Activated CD4-positive, alpha-beta T cell treated with anti-CD3 and anti-CD28 coated beads, Interleukin-10, Interleukin-2, amounts not matched to agents 100 ng/mL and 50 ng/mL, durations not matched to agents 16 hours and 8 hours (primary cell): ENCODE measurements at places on chromosomes 4 and X.

DNA sequence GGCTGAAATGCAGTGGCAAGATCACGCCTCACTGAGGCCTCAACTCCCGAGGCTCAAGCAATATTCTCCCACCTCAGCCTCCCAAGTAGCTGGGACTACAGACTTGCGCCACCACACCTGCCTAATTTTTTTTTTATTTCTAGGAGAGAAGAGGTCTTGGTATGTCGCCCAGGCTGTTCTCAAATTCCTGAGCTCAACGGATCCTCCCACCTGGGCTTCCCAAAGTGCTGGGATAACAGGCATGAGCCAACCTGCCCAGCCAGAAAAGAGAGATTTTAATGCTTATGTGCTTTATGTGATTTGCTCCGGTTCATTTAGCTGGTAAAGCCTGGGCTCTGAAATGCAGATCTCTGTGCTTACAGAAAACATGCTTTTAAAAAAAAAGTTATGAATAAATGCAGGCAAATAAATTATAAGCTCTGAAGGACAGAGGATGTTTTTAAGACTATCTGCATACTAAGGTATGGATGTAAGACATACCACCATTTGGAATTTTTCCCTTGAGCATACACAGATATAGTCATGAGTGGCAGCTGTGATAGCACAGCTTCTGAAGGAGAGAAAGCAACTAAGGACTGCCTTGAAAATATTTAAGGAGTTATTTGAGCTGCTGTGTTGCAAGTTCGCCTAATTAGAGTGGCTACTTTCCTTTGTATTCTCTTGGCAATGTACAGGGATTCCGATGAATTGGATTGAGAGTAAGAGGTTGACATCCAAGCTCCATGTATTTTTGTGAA, 13.8 kb downstream of the GUCY1B1 start:
- no peak for DNase-seq

- peak; percentile 19 for DNase-seq
These were observed 26.9 kb downstream of the HOPX start for GRCh38 chr4:56654238-56654632.

DNA sequence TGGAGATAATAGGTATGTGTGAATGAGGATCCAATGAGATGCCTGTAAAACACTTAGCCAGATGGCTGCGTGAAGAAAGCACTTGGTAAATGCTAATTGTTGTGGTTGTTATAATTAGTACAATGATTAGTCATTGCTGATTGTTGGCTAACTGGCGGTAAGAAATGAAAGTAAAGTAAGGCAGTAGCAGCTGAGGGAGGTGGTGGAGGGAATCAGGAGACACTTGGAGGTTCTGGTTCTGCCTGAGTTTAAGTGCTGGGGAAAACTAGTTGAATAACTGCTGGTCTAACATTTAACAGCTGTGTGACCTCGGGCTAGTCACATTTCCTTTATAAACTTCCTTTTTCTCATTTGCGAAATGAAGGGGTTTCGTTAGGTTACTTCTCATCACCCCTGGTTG, 30.9 kb downstream of the CD38 start:
- DNase-seq, result peak; percentile 9

DNA sequence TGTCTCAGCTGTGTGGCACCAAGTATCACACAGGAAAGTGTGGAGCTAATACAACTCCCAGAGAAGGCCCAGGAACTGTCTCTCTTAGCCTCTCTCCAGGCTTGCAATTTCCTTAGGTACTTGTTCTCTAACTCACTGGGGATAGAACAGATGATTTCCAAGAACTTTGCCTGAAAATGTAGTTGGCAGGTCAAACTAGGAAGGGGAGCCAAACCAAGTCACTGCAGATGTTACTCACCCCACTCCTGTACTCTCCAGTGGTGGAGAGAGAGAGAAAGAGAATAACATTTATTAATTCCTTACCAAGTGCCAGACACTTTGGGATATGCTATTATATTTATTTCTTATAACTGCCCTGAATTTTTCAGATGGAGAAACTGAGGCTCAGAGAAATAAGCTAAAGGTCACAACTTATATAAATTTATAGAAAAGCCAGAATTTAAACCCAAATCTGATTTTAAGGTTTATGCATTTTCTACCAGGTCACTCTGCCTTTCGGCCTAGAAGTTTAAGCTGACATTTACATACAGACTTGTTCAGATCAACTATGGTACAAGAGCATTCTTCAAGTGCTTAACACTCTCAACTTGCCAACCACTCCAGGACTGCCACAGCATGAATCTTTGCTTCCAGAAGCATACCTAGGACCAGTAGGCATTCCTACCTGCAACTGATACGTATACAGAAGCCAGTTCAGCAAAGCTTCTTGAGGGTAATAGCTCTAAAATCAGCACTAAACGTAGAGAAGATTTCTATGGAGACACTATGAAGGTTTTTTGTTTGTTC, 248.6 kb upstream of the ETNPPL start:
- DNase-seq, result no peak

DNA sequence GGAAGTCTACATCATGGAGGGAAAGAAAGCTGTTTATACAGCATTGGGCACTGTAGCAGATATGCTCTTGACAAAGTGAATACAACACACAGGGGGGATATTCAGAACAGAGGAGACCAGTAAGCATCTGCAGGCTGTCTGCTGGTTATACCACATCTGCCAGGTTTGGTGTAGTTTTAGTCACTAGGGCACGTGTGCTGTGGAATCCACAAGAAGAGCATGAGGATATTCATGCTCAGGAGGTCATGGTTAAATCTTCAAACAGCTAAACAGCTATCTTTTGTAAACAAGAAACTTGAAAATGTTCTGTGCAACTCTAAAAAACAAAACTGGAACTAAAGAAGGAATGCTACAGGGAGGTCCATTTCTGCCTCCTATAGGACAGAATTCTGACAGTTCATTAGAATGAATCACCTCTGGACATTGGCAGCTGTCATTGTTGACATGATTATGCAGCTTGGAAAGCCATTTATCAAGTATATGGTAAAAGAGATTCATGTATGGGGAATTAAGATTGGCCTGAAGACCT, 175.8 kb downstream of the RCHY1 start:
- no peak for DNase-seq

DNA sequence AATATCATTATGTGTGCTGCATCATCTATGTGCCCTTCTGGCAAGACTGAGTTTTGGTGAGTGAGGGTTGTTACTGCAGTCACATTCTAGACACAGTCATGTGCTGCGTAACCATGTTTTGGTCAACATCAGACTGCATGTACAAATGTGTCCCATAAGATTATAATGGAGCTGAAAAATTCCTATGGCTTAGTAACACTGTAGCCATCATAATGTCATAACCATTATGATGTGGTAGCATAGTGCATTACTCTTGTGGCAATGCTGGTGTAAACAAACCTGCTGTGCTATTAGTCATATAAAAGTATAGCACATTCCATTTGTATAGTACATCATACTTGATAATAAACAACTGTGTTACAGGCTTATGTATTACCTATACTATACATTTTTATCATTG, 198.1 kb upstream of the NUDT6 start:
- DNase-seq, result no peak

DNA sequence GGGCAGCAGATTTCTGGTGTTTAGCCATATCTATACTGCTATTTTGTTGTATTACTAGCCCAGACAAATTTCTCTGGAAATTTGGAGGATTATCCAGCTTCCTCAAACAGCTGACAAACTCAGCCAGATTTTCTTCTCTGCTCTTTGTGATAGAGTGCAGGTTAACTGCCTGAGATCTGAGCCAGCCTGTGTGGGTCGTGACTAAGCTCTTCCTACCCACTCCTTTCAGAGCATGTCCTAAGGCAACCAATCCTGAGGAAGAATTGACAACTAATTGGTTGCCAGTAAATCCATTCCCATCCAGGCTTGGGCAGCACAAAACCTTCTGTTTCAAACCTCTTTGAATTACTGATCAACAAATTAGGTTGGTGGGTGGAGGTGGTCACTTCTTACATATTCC, 2.5 kb upstream of the GABRA2 start:
- no peak for DNase-seq

- DNase-seq, result no peak
These were observed 177.5 kb downstream of the ANKRD50 start for GRCh38 chr4:124535003-124535402.

DNA sequence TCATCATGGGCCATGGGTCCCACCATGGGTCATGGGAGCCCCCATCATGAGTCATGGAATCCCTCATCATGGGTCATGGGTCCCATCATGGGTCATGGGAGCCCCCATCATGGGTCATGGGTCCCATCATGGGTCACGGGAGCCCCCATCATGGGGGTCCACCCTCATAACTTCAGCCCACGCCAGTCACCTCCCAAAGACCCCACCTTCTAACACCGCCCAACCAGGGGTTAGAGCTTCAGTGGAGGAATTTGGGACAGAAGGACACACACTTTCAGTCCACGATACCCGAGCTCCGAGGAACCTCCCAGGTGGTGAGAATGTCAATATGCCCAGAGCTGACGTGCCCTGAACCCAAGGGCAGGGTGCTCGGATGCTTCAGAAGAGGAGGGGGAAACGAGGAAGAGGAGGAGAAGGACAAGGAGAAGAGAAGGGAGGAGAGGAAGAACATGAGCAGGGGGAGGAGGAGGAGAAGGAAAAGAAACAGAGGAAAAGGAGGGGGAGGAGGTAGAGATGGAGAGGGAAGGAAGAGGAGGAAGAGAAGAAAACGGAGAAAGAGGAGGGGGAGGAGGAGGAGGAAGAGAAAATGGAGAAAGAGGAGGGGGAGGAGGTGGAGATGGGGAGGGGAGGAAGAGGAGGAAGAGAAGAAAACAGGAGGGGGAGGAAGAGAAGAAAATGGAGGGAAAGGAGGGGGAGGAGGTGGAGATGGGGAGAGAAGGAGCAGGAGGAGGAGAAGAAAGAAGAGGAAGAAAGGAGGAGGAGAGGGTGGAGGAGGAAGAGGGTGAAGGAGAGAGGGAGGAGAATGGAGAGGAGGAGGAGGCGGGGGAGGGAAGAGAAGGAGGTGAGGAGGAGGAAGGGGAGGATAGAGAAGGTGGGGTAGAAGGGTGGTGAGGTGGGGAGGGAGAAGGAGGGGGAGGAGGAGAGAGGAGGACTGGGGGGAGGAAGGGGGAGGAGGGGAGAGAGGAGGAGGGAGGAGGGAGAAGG, 17.7 kb downstream of the IL3RA start:
- DNase-seq, result no peak

- no peak for DNase-seq
These were observed 30.8 kb downstream of the SLC16A2 start for GRCh38 chrX:74452199-74452481.

DNA sequence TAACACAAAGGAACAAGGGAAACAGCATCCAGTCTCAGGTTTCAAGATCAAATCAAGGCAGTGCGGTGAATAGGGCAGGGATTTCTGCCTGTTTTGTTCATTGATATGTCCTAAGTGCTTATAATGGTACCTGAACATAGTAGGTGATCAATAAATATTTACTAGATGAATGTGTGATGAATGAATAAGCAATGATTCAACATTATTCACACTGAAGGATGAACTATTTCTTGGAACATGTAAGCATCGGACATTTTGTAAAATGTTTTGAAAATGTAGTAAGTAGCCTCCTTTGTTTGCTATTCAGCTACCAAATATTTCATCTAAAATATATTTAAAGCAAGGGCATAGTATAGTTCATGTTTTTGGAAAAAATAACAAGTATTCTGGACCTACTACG, 67.8 kb downstream of the USP38 start:
- no peak for DNase-seq
